Effector CD8-positive, alpha-beta T cell (primary cell): ENCODE measurements at places on chromosomes 4 and X.

DNA sequence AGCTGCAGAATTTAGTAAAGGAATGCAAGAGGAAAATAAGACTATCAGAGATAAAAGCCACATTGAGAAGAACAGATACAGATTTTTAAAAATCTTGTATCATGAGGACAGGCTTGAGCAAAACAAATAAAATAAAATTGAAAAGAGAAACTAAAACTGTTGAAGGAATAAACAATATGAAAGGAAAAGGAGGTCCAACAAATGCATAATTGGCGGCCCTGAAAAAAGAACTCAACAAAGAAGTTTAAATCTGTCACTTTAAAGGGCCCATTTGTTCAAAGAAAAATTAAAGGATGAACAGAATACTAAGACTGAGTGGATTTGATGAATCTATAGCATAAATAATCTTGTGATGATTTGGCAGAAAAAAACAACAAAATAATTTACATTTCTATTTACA lies 36.5 kb downstream of the TMPRSS11B start:
- no peak for DNase-seq

GRCh38 chrX:24838629-24839028 lies 144.9 kb downstream of the POLA1 start:
- no peak for DNase-seq

DNA sequence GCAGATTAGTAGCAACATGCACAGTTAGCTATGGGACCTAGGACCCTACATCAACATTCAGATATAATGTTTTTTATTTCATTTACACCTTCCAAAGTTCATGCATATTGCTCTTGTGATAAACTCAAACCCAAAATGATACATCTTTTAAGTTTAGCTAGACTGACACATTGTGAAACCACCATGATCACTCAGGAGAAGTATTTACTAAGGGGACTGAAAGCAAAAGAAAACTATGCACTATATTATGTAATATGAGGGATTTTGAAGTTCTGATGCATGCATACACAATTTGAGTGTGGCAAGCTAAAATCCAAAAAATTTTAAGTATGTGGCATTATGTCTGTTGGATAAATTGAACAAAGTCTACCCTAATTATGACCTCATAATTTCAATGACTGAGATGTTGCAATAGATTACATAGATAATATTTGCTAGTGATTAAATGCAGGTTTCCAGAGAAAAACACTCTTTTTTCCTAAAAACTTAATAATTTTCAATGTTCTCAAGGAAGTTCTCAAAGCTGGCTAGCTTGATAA lies 914.8 kb upstream of the GRIA3 start:
- DNase-seq, result no peak

DNA sequence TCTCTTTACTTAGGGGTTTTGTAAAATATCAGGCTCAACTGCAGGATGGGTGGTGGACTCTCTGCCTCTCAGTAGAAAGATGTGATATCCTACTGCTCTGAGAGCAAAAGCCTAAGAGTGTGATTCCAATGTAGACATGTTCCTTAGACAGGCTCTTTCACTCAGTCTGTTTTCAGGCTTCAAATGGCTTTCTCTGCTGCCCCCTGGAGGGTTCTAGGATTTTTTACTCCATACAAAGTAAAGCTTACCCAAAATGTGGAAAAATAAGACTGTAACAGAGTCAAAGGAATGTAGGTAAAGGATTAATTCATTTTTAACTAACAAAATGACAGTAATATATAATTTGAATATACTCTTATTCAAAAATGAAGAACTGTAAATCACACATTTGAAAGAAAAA lies 32.1 kb downstream of the ZGRF1 start:
- DNase-seq, result peak; percentile 1

DNA sequence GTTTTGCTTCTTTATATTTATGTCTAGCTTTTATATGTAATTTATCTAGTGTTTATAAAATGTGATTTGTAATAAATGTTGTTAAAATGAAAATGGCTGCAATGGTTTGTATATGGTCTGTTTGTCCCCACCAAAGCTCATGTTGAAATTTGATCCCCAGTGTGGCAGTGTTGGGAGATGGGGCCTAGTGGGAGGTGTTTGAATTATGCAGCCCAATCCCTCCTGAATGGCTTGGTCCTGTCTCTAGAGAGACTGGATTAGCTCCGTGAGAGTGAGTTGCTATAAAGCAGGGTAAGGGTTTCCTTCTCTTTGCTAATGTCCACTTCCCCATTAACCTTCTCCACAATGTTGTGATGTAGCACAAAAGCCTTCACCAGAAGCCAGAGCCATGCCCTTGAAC lies 30.0 kb upstream of the JADE3 start:
- no peak for DNase-seq

DNA sequence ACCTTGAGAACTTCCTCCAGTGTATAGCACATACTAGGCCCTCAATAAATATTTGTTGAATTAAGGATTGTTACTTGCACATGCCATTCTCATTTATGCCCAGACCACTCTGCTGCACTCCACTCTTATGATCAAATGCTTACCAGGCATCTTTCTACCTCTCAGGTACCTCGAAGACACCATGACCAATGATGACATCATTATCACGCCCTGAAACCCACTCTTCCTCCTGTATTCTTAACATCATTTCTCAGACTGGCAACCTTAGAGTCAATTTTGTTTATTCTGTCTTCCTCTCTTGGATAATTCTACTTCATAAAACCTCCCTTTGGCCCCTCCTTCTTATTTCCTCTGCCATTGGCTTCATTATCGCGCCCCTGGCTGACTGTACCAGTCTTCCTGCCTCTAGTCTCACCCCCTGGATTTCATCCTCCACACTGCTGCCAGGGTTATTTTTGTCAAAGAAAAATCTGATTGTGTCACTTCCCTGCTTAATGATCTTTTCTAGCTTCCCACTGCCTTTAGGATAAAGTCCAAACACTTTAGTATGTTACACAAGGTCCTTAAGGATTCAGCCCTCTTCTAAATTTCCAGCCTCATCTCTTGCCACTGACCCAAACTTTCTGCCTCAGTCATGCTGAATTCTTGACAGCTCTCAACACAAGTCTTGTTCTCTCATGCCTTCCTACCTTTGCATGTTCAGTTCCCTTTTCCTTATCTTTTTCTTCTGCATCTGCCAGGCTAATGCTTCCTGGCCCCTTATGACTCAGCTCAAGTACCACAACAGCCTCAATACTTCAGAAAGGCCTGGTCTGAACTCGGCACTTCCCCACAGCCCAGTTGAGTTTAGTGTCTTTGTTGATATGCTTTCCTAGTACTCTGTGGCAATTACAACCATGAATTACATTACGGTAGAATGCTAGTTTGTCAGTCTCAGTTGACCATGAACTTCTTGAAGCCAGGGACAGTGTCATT lies 45.8 kb downstream of the HDAC8 start:
- no peak for DNase-seq

DNA sequence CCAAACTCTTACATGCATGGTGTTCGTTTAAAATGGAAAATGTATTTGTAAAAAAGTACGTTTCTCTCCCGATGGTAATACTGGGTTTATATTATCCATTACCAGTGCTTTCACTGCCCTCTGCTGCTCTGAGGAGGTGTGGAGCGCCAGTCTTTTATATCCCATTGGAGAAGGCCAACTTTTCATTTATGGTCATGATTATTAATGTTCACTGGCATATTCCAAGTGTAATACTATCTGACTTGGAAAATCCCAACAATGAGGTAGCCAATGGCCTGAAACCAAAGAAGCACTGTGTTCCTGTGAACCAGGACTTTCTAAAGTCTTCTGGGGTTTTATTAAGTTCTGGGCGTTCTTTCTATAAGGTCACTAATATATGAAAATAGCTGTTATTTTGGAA lies 80.7 kb downstream of the SYNPO2 start:
- DNase-seq, result no peak

DNA sequence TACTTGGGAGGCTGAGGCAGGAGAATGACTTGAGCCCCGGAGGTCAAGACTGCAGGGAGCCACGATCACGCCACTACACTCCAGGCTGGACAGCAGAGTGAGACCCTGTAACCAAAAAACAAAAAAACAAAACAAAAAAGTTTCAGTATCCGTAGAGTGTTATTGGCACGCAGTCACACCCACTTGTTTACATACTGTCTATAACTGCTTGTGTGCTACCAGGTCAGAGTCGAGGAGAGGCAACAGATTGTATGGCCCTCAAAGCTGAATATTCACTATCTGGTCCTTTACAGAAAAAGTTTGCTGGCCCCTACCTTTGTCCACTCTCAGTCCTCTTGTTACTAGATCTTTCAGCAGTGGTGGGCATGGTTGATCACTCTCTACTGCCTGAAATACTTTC lies 8.2 kb upstream of the CD99L2 start:
- DNase-seq, result no peak

- no peak for DNase-seq
Measured at GRCh38 chr4:163967263-163967662, 472.8 kb downstream of the TMA16 start.

- DNase-seq, result no peak
Measured at GRCh38 chr4:146490106-146490505, 31.6 kb downstream of the SLC10A7 start.

DNA sequence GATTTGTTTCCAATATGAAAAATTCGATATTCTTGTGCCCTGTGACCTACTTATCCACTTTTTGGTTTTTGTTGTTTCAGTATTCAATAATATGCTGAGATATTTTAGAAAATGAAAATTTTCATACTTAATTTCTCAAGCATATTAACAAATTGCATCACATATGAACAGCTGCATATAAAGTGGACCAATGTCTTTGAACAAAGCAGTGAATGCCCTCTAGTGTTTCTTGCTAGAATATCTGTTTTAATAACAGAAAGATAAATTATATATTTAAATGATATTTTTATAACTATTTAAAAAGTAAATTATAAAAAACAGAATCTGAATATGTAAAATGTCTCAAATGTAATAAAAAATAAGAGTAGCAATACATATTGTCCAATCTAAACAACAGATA lies 31.7 kb upstream of the INTU start:
- DNase-seq, result no peak

- no peak for DNase-seq
Measured at GRCh38 chr4:16505267-16505666, 279.0 kb upstream of the TAPT1 start.

DNA sequence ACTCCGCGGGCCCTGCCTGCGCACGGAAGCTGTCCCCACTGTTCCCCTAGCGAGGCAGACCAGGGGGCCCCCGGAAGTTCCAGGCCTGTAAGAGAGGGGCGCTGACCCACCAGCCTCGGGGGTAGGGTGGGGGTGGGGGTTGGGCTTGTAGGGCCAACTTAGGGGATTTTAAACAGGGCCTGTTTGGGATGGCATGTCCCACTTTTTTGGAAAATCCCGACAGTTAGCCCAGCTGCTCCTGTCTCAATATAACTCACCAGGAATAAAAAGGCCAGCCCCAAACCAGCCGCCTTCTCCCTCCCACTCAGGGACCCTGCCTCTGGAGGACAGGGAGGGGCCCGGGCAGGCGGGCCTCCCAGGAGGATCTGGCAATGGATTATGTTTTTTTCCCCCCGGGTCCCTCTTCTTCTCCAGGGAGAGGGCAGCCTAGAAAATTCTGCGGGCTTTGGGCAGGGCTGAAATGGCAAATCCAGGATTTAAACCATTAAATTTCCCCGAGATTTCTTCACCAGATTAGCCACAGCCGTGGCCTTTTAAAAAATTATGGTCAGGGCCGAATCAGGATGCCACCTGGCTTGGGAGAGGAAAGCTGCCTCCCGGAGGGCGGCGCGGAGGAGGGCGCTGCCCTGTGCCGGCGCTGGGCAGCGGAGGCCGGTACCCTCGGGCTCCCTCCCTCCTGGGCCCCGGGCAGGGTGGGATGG lies 957 bp downstream of the PPP2R2C start:
- no peak for DNase-seq

- no peak for DNase-seq
Measured at GRCh38 chrX:4588056-4588455, 874.6 kb upstream of the PRKX start.

DNA sequence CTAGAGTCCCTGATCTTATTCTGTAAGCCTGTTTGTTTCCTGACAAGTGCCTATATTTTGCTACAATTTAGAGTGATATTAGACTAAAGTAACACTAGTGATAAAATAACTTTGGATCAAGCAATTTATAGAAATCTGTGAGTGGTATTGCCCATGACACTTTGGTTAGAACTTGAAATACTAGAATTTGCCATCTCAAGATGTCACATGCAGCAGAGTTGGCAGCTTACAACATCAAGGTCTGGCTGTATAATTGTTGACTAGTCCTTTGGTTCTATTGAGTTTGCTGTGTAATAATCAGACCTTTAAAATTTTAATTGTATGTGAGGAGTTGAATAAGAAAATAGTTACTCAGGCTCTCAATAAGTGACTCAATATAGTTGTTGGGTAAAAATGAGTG lies 167.1 kb downstream of the RAPGEF2 start:
- DNase-seq, result no peak

GRCh38 chrX:18360867-18361266 lies 6.4 kb upstream of the SCML2 start:
- no peak for DNase-seq

- DNase-seq, result no peak
Measured at GRCh38 chr4:3706111-3706511, 60.1 kb upstream of the ADRA2C start.

DNA sequence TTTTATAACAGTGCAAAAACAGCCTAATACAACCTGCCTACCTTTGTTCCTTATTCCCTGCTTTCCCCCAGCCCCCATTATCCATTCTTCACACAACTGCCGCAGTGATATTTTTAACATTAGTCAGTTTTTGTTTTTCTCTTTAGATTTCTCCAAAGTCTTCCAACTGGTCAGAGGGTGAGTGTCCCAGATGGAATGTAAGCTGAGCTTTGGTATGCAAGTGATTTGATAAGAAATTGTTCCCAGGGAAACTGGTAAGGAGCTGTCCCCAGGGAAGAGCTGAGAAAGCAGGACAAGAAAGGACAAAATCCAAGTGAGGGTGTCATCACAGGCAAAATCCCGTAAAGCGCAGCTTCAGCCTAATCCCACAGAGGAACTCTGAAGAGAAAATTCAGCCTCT lies 475.5 kb upstream of the ADGRL3 start:
- no peak for DNase-seq

GRCh38 chr4:181525634-181526033 lies 717.6 kb upstream of the TENM3 start:
- no peak for DNase-seq

GRCh38 chrX:71540801-71541200 lies 7.9 kb downstream of the OGT start:
- no peak for DNase-seq

DNA sequence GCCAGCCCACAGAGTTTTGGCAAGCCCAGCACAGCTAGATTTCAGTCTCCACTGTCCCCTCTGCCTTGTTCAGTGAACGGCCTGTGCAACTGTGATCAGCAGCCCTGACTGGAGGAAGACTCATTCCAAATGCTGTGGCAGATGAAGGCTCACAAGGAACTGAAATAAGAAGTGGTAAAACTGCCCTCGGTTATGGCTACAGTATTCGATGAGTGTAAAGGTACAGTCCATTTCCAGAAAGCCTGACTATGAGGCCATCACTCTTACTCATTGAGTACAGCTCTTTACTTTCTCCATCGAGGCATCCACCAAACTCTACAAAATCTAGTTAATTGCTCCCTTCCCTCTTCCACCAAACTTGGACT lies 69.1 kb downstream of the RHOH start:
- DNase-seq, result no peak

DNA sequence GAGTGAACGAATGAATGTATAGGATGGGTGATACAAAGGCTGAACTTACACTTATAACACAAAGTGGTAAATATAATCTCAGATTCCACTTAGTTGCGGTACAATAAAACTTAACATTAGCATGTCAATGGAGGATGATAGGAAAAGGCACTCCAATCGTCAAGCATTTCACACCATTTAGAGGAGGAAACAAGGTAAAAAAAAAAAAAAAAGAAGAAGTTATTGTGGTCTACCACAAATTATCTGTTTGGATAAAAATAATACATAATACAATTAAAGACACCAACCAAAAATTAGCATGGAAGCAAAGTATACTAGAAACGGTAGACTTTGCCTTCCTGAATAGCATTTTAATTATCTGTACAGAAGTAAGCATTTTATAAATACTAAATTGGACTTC lies 205.5 kb downstream of the PPP3CA start:
- no peak for DNase-seq
